ENCODE measurements at places on chromosomes 7 and 10.

GRCh38 chr10:31000071-31000782 is 31.4 kb downstream of the ZNF438 start:
- DNase-seq = no peak

DNA sequence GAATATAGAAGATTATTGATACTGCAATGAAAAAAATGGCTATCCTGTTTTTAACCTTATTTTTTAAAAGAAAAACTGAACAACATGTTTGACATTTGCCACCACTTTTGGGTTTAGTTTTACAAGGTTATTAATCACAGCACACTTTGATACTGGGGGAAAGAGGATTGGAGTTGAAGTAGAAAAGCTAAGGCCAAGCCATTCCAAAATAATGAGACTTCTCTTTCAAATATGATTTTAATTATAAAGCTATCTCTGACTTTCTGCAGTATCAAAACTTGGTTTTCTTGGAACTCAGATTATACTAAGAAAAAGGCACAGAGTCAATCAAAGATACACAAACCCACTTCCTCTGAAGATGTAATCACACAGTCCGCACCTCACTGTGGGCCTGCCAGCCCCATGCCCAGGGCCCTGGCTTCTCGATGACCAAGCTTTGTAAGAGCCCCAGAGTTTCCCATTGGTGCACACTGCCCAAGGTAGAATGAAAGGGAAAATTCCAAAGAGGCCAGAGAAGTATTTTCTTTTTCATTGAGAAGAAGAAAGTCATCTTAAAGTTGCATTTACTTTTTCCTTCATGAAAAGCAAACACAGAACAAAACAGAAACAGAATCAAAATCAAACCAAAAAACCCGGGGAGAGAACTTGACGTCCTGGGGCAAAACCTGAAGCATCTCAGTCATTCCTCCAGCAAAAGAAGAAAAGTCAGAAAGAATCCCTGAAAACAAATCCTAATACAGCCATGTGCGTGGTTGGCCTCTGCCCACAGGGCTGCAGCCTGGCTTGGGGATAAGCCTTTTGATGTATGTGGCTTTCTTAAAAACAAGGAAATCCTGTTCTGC is 187.7 kb upstream of the KLF6 start:
- no peak for DNase-seq

GRCh38 chr10:110447886-110448285 is 49.8 kb upstream of the DUSP5 start:
- DNase-seq = no peak

- no peak for DNase-seq
These were observed 829.5 kb downstream of the REEP3 start for GRCh38 chr10:64350665-64351064.

DNA sequence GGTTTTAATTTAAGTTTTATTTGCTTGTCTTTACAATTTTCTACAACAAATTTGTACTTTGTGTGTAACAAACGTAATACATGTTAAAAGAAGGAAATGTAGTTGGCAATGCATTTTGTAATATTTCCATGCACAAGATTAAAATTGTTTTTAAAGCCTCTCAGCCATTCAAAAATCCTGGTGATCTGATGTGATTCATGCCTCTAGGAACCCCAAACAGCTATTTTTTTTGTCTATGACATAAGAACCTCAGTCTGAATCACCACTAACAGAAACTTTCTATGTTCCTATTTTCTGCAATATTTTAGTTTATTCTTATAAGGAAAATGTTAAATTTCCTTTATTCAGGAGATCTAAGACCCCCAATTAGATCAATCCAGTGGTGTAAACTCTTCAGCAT is 183.1 kb upstream of the YAE1 start:
- DNase-seq = no peak

DNA sequence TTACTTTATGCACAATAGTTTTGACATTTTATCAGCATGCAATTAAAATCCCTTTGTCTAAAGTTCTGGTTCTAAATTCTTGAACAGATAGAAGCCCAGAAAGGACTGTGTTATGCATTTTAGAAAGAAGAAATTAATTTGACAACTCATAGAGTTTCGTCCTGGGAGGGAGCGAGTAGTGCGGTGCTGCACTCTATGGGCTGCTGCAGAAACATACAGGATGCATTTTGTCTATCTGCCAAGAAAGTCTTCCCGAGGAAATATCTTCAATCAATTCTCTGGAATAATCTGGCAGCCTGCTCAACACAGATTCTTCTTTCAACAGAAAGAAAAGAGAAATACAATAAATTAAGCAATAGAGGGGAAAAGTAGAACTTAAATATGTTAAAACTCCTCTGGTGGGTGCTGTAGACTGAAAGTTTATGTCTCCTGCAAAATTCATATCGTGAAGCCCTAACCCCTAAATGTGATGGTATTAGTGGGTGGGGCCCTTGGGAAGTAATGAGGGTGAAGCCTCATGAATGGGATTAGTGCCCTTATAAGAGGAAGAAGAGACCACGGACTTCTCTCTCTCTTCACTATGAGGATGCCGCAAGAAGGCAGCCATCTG is 39.0 kb upstream of the IFRD1 start:
- no peak for DNase-seq
